Activated CD4-positive, alpha-beta T cell treated with anti-CD3 and anti-CD28 coated beads, Interleukin-2, amount 10 ng/mL, durations not matched to agents 7 days and 5 days (primary cell): ENCODE measurements at places on chromosomes 1 and 21.

GRCh38 chr1:185406691-185407009 lies 89.6 kb upstream of the IVNS1ABP start:
- no peak overlapping the region for H3K4me3 ChIP-seq
- H3K4me1 ChIP-seq = peaks cover 11% of the 10 kb centered on the region
- H3K27me3 ChIP-seq = no peaks in the 10 kb centered on the region
- DNase-seq = no peak
- peaks cover 9% of the 10 kb centered on the region for H3K36me3 ChIP-seq

GRCh38 chr1:244154872-244155531 lies 103.9 kb downstream of the ZBTB18 start:
- no peak for DNase-seq

DNA sequence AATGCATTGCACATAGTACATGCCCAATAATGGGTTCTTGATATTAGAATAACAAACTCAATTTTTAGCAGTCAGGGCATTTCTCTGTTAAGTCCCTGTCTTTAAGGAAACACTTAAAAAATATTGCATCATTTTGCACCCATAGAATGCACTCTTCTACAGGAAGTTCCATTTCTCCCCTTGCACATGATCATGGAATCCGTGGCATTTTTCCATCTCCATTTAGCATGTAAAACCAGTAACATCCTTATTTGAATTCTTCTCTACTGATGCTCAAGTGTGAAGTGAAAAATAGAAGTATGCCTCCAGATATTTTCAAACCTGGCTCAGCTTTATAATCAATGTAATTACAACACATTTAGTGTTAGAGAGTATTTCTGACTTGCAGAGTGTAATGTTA lies 192.8 kb downstream of the RWDD3 start:
- H3K27me3 ChIP-seq = no peaks in the 10 kb centered on the region
- H3K4me1 ChIP-seq = no peaks in the 10 kb centered on the region
- DNase-seq = no peak
- no peak overlapping the region for H3K4me3 ChIP-seq

DNA sequence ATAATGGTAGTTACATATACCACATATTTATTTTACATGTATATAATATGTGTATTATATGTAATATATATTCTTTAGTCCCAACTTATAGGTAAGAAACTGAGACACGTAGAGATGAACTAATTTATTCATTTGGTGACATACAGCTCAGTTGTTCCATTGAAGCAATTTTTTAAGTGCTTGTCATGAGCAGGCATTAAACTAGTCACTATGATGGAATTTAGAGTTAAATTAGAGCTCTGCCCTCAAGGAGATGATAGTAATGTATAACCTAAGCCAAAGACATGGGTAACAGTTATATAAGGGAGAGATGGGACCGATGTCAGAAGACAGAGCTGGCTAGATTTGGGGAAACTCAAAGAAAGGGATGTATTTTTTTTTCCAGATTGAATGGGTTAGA lies 83.0 kb downstream of the ST6GALNAC5 start:
- no peaks in the 10 kb centered on the region for H3K36me3 ChIP-seq
- H3K27me3 ChIP-seq = no peaks in the 10 kb centered on the region
- no peaks in the 10 kb centered on the region for H3K4me1 ChIP-seq
- no peak overlapping the region for H3K4me3 ChIP-seq
- DNase-seq = no peak
- H3K27ac ChIP-seq = no peak overlapping the region

DNA sequence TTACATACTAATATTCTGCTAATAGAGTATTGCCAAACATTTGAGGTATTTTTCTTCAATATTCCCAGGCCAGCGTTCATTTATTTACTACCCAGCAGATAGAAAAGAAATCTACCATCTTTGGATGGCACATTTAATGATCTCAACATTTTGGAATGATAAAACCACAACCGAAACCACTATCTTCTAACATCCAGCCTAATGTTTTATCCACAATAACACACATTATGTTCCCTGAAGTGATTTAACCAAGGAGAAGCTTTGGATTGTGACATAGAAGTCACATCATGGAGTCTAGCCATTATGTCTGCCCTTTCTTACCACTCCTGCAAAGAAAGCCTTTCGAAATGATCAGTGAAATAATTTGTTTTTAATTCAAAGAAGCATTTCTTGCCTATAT lies 497.1 kb upstream of the PLXNA2 start:
- H3K4me1 ChIP-seq = no peaks in the 10 kb centered on the region
- no peak overlapping the region for H3K4me3 ChIP-seq
- no peaks in the 10 kb centered on the region for H3K27me3 ChIP-seq
- H3K36me3 ChIP-seq = no peaks in the 10 kb centered on the region

DNA sequence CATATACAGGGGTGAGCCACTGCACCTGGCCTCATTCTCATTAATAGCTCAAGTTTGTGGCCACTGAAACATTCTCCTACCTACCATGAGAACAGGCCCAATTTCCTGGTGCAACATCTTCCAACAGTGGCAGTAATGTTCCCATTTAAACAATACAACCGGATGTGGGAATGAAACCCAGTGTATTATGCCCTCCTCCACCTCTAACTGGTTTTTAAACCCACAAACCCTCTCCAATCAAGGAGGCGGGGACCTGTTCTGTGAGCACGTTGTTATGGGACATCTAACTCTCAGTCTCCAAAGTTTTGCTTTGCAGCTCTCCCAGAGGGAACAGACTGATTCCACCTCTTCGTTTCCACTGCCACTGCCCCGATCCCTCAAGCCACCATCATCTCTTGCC lies 2.6 kb downstream of the CTNNBIP1 start:
- H3K27me3 ChIP-seq = no peaks in the 10 kb centered on the region
- no peak for DNase-seq
- H3K36me3 ChIP-seq = peaks cover 3% of the 10 kb centered on the region
- H3K27ac ChIP-seq = no peak overlapping the region
- H3K4me3 ChIP-seq = no peak overlapping the region
- H3K4me1 ChIP-seq = peaks cover 38% of the 10 kb centered on the region

GRCh38 chr21:40819071-40819900 lies 27.7 kb downstream of the DSCAM start:
- H3K27ac ChIP-seq = no peak overlapping the region
- DNase-seq = no peak
- no peaks in the 10 kb centered on the region for H3K4me1 ChIP-seq
- no peaks in the 10 kb centered on the region for H3K27me3 ChIP-seq
- no peak overlapping the region for H3K4me3 ChIP-seq

DNA sequence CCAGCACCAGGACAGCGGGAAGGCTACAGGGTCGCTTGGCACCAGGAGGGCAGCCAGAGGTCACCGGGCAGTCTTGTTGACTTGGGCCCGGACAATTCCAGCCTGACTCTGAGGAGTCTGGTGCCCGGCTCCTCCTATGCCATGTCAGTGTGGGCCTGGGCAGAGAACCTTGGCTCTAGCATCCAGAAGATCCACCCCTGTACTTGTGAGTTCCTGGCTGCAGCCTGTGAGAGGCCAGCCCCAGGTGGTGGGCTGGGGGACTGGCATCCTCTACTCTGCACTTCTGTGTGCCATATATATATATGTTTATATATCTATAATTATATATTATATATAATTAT lies 11.6 kb upstream of the PTPN7 start:
- no peak for DNase-seq
- no peak overlapping the region for H3K27ac ChIP-seq
- H3K4me3 ChIP-seq = no peak overlapping the region
- H3K4me1 ChIP-seq = peaks cover 6% of the 10 kb centered on the region
- no peaks in the 10 kb centered on the region for H3K36me3 ChIP-seq

- no peaks in the 10 kb centered on the region for H3K36me3 ChIP-seq
- DNase-seq = no peak
- no peaks in the 10 kb centered on the region for H3K4me1 ChIP-seq
- no peak overlapping the region for H3K4me3 ChIP-seq
- H3K27me3 ChIP-seq = no peaks in the 10 kb centered on the region
- no peak overlapping the region for H3K27ac ChIP-seq
Measured at GRCh38 chr1:194717334-194717733, 1530.9 kb upstream of the B3GALT2 start.

DNA sequence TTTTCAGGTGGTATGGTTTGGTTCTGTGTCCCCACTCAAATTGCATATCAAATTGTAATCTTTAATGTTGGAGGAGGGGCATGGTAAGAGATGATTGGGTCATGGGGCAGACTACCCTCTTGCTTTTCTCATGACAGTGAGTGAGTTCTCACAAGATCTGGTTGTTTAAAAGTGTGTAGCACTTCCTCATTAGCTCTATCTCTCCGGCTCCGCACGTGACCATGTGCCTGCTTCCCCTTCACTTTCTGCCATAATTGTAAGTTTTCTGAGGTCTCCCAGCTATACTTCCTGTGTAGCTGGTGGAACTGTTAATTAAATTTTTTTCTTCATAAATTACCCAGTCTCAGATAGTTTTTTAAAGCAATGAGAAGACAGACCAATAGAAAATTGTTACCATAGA lies 843.2 kb downstream of the AMY1C start:
- no peak overlapping the region for H3K27ac ChIP-seq
- H3K4me3 ChIP-seq = no peak overlapping the region
